Immature natural killer cell (primary cell): ENCODE measurements at places on chromosomes 6 and 20.

DNA sequence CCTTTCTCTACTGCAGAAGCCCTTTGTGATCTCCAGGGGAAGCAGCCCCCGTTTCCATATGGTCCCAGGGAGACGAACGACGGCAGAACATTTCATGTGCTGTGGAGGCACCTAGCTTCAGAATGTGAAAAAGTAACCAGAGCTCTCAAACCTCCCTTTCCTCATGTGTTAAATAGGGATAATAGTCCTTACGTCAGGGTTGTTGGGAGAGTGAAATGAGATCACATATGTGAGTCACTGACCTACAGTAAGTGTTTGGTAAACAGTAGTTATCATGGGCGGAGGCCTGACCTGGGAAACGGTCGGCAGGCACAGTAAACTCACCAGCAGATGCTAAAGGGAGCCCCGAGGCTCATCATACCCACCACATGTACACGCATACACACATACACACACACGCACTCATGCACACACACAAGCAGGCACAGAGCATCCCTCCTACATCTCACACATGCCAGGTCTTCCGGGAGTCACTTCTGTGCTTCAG lies 89.7 kb downstream of the LY86 start:
- no peak for DNase-seq

DNA sequence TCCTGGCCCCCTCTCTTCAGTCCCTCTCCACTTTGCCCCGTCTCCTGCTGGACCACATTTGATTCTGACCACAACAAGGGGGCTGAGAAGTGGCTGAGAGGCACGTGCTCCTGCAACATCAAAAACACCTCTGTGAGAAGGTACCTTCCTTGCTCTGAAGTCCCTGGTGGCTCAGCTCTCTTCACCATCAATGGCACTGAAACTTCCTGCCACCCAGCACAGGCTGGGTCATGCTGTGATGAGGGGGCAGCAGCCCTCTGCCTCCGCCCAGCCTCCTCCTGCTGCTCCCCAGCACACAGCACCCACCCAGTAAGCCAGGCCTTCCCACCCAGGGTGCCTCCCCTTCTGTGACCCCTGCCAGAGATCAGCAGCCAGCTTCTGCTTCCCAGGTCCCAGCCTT lies 10.3 kb downstream of the ZMYND8 start:
- no peak for DNase-seq

- DNase-seq = no peak
Observed at GRCh38 chr20:3223994-3224680, 14.8 kb downstream of the ITPA start.

DNA sequence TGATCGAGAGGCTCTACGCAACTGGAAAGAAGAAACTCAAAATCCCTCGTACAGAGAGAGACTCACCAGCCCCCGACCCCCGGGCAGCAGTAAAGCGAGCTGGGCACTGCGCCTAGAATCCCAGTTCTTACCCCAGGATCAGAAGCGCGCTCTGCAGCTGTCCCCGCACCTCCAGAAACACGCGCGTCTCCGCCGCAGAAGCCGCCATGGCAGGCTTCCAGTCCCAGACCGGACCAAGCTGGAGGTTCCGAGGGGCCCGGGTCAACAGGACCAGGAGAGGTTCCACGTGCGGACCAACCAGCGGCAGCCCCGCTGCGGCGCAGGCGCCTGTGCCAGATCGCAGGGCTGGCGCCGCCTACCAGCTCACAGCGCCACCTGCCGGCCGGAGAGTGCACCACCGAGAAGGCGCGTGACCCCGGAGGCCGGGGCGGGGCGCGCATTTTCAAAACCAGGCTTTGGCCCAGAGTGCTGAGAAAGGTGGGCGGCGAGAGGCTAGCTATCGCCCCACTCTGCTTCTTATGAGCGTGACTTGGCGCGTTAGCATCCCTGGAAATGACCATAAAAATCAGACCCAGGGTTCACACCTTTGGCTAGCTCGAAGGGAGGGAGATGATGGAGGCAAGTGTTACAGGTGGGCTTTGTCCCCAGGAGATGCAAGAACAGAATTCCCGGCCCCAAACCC lies at the start of gene UBE3D:
UBE3D (minus strand) TSS at position 331 of the 682 bp plus-strand sequence; CDS start at position 208, 123 bp downstream.
- DNase-seq = peak; percentile 90

DNA sequence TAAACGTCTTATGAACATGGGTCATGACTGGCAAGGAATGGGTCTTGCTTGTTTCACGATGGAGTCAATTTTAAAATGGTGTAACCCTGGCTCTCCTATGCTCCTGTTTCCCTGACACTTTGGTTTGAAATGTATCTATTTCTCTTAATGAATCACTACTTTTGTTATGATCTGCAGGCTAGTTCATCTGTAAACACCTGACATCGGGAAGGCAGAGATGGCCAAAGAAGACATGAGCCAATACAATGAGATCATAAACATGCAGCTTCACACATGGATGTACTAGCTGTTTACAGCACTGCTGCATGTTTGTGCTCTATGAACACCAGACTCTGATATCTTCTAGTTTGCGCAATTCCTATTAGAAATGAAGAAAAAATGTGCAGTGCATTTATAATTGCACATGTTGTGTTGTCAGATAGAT lies 11.0 kb upstream of the RAD21L1 start:
- DNase-seq = no peak

DNA sequence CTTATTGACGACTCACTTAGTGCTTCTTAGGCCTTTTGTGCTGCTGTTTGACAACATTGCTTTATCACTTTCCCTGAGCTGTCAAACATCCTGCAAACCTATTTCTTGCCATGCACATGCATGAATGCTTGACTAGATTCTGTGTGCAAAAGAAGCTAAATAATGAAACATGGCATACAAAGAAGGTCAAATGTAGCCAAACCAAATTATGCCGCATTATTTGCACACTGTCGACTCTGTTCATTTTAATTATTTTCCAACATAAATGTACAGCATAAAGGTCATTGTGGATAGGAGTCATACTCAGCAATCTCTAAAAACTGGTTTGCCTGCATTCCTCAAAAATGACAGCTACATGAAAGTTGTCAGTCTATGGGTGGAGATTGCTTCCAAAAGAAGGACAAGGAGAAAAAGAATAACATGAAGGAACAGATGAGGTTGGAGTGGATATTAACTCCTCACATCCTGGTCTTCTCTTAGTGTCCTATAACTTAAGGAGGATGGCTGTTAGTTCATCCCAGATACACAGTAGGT lies 123.1 kb upstream of the STXBP5 start:
- DNase-seq = no peak

GRCh38 chr20:8914421-8914820 lies 154.5 kb upstream of the PLCB4 start:
- DNase-seq = no peak

DNA sequence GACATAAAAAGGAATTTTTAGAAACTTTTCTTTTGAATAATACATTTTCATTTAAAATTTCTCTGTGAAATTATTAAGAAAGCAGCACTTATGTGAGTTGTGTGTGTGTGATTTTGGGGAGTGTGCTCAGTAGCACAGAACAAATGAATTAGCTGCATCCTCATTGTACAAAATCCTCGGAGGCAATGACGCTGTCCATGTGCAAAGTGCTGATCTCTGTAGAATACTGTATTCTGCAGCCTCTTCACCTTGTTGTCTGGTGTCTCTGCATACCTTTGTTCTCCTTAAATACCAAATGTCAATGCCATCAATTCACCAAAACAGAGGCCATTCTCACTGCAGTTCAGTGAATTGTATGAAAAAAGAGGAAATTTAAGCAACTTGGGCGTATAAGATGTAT lies 838.4 kb downstream of the QKI start:
- DNase-seq = no peak

GRCh38 chr6:146183831-146184230 lies 155.0 kb downstream of the GRM1 start:
- no peak for DNase-seq

DNA sequence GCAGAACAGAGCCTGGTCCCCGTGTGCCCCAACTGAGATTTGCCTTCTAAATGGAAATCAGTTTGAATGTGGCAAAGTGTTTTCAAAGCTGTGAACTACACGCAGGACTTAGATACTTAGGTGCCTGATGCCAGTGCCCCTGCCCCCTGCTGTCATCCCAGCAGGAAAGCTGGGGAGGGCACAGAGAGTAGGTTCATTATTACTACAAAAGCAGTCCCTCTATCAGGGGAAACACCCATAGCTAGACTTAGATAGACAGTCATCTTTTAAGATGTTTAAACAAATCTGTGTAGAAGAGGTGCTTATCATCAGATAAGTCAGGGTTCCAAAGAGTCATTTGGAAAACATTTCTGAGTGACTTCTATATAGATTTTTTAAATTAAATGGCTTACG lies 155.0 kb upstream of the SNX9 start:
- DNase-seq = no peak

- no peak for DNase-seq
Observed at GRCh38 chr6:36276581-36277536, 7.0 kb downstream of the PNPLA1 start.

- DNase-seq = no peak
Observed at GRCh38 chr20:38129248-38129865, 35.7 kb downstream of the TGM2 start.

GRCh38 chr6:165487950-165488349 lies 175.1 kb downstream of the PDE10A start:
- no peak for DNase-seq

- no peak for DNase-seq
Observed at GRCh38 chr6:150282806-150283205, 86.0 kb upstream of the IYD start.

DNA sequence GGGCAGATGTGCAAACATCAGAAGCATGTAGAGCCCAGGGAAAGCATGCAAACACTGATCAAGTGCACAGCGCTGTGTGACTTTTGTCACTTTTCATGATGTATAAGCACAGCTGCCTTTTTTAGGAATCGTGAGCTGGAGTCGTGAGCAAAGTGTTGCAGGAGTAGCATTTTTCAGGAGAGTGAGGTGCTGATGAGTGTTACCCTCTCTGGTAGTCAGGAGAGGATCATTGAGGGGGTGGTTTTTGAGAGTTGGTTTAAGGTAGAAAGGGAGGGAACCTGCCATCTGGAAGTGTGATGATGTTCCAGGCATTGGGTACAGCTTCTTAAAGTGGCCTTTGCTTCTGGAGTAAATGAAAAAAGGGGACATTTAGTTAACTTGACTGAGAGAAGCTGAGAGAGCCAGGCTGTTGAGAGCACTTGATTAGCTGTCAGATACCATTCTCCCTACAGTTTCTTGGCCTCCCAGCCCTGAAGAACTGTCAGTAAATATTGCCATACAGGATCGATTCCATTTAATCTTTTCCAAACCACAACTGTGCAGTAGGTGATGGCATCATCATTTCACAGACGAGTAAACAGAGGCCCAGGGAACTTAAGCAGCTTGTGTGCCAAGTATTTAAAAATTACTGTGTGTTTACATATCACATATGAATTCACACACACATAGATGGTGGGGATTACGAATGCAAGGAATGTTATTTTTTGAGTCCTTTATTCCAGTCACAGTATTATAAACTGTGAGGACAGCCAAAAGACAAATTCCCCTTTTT lies 28.9 kb downstream of the TPD52L1 start:
- DNase-seq = no peak

DNA sequence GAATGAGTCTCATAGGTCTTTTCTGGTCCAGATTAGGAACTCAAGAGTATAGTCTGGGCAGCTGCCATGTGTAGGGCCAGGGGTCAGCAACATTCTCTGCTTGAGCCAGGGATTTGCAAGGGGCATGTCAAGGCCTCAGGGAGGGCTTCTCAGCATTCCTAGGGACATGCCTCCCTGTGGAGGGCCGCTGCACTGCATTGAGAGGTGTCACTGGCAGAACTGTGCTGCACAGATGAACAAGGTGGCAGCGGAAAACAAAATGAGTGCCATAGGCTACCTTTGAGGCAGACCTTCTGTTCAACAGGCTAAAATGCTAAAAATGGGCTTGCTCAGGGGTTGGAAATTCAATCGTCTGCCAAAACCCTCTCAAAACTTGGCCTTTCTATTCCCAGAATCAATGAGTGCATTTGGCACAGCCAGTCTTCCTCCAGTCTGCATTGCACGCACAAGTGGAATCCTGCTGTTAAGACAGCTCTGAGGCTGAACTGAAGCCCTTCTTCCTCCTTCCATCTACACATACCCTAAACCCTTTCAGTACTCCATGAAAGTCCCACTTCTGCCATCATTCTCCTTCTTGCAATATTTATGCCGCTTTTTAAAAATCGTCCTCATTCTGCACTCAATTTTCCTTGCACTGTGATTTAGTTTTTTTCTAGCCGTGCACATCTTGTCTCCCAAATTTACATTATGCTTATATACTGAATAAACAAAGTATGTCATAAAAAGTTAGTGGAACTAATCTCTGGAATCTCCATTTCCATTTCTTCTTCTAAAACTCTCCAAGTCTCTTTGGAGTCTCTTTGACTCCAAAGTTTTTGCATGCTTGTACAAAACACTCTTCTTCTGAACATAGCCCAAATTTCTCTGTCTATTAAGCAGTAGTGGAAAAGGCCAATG lies 51.7 kb downstream of the SLC26A8 start:
- no peak for DNase-seq

GRCh38 chr6:81456416-81456815 lies 296.1 kb downstream of the TENT5A start:
- DNase-seq = no peak

DNA sequence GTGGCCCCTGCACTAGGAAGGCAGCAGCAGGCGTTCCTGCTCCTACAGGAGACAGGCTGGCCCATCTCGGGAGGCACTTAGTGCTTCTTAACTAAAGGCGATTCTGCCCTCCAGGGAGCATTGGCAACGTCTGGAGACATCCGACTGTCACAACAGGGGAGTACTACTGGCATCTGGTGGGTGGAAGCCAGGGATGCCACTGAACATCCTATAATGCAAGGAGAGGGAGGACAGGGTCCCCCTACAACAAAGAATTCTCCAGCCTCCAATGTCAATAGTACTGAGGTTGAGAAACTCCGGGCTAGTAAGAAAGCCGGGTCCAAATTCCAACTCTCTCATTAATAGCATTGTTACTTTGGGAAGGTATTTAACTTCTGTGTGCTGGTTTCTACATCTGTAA lies 119.4 kb upstream of the ARMC2 start:
- no peak for DNase-seq

DNA sequence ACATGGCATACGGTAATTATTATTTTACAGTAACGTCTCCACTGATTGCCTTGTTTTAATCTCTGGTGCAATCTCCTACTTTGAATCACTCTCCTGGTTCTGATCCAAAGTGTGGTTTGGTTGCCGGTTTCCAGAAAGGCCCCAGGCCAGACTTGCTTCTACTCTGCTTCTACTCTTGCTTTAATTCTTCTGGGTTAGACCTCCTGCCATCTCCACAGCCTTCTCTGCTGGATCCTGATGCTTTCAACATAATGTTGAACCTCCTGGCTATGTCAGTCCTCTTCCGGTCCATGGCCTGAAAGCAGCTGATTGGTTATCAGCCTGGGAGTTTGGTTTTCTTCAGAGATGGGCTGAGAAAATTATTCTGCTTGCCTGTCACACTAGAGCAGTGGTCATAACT lies 266.5 kb upstream of the RIMS1 start:
- no peak for DNase-seq

DNA sequence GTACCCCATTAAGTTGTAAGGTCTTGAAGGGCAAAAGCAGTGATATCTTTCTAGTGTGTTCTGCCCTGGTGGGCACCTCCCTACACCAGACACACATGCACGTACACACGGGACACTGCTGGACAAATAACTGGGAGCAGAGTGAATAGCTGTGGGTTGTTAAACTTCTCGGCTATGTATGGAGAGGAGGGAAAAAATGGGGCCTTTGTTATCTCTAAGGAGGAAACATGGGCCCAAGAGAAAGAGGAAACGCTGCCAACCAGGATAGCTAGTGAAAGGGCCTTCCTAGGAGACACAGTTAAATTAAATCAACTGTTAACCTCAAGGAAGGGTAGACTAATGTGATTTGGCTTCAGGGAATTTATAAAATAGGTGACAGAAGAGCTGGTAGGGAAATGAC lies 169.7 kb downstream of the MYLK4 start:
- no peak for DNase-seq
